ENCODE measurements at places on chromosomes 13 and 19.

DNA sequence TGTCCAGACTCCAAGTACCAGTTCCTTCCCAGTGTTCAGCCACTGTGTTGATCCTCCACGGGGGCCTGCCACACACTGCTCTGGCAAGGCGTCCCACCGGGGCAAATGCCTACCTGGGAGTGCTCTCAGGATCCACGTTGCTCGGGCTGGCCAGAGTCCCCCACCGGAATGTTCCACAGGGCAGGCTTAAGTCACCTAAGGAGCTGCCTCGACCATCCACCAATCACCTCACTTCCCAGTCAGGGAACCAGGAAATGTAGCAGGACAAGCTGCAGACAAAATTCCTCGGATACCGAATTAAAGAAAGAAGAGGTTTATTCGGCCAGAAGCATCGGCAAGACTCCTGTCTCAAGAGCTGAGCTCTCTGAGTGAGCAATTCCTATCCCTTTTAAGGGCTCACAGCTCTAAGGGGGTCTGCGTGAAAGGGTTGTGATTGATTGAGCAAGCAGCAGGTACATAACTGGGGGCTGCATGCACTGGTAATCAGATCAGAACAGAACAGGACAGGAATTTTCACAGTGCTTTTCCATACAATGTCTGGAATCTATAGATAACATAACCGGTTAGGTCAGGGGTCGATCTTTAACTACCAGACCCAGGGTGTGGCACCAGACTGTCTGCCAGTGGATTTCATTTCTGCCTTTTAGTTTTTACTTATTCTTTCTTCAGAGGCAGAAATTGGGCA lies 56.9 kb upstream of the EDNRB start:
- DNase-seq, result no peak

DNA sequence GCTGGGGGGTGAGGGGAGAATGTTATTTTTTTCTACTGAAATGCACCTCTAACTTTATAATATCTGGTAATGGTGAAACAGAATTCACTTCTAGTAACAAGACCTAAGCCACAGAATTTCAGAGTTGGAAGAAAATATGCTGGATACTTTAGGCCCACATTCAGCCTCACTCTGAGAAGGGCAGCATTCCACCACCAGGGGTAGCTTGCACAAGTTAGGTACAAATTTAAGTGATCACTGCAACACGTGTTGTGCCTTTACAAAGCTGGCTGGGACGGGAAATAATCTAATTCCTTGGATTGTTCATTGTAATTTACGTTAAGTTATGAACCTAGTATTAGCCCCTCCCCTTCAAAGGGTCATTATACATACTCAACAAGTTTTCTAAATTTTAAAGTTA lies 192.3 kb downstream of the RGCC start:
- DNase-seq, result no peak

DNA sequence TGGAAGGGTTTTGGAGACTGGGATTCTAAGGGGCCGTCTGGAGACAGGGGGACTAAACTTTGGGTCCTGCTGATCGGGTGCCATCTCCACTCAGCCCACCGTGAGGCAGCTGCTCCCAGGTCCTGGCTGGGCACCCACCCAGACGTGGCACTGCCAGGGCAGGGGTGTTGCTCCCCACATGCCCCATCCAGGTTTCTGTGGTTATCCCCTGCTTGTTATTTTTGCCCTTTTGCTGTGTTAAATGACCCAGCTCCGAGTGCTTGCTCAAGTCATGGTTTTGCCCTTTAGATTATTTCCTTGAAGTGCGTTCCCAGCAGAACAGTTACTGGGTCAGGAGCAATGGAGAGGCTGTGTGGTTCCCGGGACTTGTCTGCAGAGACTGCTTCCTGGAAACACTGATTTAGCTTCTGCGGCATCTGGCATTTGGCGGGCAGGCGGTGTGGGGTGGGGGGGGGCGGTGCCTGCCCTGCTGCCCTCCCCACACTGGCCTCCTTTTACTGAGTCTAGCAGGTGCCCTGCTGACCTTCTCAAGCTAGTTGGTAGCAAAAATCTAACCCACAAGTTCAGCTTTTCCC lies 1.9 kb downstream of the RAB11B start:
- no peak for DNase-seq

- no peak for DNase-seq
Measured at GRCh38 chr19:1758959-1759903, 5.9 kb downstream of the ONECUT3 start.

- no peak for DNase-seq
Measured at GRCh38 chr13:104043184-104043583, 977.0 kb upstream of the SLC10A2 start.

GRCh38 chr13:28406733-28407266 lies 88.1 kb downstream of the FLT1 start:
- DNase-seq, result no peak

GRCh38 chr19:31140717-31141116 lies 208.5 kb downstream of the TSHZ3 start:
- DNase-seq, result no peak

GRCh38 chr13:62799931-62800436 lies 1384.3 kb upstream of the PCDH20 start:
- no peak for DNase-seq

DNA sequence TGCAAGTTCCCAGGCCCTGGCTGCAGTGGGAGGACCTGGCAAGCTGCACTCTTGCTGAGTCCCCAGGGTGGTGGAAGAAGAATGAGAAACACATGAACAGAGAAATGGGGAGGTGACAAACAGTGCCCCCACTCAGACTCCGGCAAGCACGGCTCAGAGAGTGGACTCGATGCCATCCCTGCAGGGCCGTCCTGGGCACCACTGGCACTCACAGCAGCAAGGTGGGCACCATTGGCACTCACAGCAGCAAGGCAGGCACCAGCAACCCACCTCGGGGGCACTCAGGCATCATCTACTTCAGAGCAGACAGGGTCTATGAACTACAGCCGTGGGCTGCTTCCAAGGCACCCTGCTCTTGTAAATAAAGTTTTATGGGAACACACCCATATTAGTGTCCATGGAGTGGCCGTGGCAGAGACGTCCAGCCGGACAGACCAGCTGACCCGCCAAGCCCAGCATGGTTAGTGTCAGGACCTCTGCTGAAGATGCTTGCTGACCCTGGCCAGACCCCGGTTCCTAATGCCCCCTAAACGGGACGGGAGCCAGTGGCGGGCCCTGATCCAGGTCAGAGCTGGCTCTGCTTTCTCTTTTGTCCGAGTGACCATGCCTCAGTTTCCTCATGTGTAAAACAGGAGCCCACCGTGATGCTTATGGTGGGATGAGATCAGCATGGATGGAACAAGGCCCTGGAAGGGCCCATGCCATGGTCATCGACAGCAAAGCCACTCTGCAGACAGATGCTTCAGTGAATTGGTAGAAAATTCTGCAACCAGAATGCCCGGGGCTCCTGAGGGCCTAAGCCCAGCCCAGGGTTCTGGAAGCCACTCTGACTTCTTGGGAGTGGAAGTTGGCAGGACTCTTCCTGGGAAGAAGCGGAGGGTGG lies 2.1 kb upstream of the F10 start:
- peak; percentile 71 for DNase-seq

GRCh38 chr19:47471733-47472457 lies at the start of gene SLC8A2:
Gene SLC8A2, minus strand, starts transcription at chr19:47471893. Its CDS starts 5,490 bp downstream, at chr19:47466403.
- DNase-seq, result no peak

GRCh38 chr13:77751513-77752456 lies 54.3 kb downstream of the SLAIN1 start:
- DNase-seq, result no peak

DNA sequence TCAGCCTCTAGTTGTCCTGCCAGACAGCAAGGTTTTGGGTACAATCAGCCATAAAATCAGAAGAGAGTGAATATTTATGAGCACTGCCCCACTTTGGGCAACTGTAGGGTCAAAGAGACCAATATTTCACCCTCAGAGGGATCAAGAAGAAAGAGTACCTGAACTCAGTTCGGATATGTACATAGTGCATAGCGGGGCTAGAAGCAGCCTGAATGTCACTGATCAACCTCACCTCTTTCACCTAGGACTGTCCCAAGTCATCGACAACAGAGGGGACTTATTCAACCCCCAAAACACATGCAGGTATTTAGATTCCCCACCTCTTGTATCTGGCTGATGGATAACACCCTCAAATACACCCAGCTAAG lies 446.9 kb downstream of the COG6 start:
- no peak for DNase-seq

DNA sequence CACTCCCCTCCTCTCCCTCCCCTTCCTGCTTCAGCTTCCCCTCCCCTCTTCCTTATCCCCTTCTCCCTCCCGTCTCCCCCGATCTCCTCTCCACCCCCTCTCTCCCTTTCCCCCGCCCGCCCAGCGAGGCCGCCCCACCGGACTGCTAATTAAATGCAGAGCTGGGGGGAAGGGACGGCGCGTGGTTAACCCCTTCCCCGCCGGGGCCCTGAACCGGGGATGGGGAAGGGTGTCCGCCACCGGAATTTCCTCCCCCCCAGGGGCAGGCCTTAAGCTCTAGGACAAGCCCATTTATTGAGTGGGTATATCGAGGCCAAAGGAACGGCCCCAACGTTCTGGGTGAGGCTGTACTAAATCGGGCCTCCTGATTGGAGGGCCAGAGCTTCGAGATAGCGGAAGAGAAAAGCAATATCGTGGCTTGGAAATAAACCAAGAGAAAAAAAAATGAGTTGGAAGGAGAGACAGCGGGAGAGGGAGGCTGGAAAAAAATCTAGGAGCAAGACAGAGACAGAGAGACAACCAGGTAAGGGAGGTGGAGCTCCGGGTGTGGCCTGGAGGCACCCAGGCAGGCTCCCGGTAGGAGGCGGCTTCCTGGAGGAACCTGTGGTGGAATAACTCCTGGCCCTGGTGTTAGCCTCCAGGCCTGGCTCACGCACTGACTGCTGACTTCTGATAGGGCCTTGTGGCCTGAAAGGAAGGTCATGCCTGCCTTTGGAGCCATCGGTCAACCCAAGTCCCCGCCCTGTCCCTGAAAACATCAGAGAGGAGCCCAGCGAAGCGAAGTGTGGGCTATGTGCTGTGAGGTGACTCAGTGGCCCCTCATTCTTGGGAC lies 11.6 kb upstream of the JUND start:
- DNase-seq, result no peak

- DNase-seq, result no peak
Measured at GRCh38 chr19:37845932-37846331, 60.5 kb downstream of the WDR87 start.

DNA sequence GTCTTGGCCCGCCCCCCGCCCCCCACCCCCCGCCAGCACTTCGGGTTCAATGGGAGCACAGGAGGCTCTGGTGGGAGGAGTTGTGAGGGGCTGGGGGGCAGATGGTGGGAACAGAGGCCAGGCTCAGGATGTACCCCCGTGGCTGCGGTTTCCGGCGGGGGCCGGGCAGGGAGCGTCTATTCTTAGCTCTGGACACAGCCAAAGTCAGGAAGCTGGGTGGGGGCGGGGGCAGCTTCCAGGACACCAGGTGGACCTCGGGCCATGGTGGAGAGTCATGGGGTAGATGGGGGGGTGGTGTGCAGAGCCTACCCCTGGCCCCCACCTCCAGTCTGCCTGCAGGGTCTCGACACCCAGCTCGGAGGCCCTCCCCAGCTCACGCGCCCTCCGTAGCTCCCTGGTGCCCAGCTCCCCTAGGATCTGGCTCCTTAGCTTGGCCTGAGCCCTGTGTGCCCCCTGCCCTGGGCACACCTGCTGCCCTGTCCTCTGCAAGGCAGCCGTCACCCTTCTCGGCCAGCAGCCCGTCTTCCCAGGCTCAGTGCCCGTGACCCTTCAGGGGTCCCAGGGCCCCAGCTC lies 2.2 kb upstream of the TBXA2R start:
- DNase-seq, result no peak

DNA sequence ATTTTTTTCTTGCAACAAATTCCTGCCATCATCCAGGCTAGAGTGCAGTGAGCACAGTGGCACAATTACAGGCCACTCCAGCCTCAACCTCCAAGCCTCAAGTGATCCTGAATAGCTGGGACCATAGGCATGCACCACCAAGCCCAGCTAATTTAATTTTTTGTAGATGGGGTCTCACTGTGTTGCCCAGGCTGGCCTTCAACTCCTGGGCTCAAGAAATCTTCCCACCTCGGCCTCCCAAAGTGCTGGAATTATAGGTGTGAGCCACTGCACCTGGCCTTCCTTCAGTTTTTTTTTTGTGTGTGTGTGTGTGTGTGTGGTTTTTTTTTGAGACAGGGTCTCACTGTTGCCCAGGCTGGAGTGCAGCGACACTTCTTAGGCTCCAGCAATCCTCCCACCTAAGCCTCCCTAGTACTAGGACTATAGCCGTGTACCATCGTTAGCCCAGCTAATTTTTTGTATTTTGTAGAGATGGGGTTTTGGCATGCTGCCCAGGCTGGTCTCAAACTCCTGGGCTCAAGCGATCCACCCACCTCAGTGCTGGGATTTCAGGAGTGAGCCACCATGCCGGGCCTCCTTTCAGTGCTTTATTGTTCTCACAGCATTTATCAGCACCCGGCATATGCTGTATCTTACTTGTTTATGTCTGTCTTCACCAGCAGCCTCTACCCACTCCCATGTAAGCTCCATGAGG lies 5.9 kb upstream of the SRRM5 start:
- no peak for DNase-seq

GRCh38 chr13:19957320-19958154 lies 990 bp upstream of the ZMYM2 start:
- DNase-seq, result no peak

GRCh38 chr19:34165295-34165738 lies 7.0 kb upstream of the LSM14A start:
- peak; percentile 25 for DNase-seq

DNA sequence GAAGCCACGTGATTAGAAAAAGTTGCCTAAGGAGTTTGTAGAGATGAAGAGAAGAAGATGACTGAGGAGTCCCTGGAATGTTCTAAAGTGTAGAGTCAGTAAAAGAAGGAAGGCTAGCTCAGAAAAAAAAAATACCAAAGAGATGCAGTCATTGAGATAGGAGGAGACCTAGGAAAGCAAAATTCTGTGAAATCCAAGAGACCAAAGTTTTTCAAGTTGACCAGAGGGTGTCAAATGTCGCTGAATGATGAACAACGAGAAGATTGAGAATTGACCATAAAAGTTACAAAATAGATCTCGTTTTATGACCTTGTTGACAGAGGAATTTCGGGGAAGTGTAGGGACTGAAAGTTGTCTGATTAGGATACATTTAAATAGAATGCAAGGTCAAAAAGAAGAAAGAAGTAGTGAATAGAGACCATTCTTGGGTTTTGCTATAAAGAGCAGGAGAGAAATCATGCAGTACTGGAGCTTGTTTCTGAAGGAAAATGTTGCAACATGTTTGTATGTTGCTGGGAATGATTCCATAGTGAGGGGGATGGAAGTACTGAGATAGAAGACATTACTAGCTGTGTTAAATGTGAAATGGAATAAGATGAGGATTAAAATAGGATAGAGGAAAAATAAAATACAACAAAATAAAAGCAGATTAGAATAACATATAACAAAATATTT lies 30.2 kb upstream of the HTR2A start:
- no peak for DNase-seq

DNA sequence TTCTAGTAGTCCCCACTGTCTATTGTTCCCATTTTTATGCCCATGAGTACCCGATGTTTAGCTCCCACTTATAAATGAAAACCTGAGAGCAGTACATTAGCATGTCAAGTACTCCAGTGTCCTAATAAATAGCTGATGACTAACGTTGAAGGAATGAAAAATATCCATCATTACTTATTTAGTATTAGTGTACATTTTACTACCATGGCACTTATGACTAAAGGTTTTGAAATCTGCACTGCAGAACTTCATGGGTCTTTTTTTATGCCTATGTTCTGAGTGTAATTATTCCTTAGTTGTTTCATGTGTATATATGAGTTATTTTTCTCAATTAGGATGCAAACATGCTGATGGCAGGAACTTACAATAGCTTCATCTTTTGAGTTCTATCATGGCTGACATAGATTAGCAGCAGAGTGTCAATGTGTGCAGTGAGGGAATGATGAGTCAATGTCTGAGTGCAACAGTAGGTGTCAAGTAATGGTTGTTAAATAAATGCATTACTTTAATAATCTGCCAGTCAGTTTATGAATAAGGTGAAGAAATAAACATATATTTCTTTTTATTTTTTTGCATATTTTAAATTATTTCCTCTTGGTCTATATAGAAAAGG lies 188.4 kb downstream of the ITGBL1 start:
- no peak for DNase-seq
